Stimulated activated CD4-positive, alpha-beta T cell treated with anti-CD3 and anti-CD28 coated beads, Interleukin-1b, Interleukin-23, amount 100 ng/mL, for 24 hours (primary cell): ENCODE measurements at places on chromosomes 5 and 9.
A peak's percentile ranks its signal among the peaks of the same experiment; 100 is the strongest.

- DNase-seq, result no peak
Measured at GRCh38 chr9:98129451-98129881, 10.4 kb upstream of the TRIM14 start.

DNA sequence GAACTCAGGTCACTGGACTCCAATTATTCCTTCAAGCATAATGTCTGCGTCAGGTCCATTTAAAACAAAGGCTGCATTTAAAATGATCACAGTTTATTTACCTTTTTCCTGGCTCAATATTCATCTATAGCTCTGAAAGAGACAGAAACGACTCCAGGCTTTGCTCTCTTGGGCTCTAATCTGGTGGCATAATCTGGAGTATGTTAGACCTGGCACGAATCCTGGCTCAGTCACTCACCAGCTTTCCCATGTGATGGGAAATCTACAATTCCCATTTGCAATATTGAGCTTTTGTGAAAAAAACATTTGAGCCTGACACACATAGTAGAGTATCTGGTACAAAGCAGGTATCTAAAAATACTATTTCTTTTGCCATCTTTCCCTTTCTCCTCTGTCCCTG is 155.8 kb downstream of the SEMA6A start:
- no peak for DNase-seq

DNA sequence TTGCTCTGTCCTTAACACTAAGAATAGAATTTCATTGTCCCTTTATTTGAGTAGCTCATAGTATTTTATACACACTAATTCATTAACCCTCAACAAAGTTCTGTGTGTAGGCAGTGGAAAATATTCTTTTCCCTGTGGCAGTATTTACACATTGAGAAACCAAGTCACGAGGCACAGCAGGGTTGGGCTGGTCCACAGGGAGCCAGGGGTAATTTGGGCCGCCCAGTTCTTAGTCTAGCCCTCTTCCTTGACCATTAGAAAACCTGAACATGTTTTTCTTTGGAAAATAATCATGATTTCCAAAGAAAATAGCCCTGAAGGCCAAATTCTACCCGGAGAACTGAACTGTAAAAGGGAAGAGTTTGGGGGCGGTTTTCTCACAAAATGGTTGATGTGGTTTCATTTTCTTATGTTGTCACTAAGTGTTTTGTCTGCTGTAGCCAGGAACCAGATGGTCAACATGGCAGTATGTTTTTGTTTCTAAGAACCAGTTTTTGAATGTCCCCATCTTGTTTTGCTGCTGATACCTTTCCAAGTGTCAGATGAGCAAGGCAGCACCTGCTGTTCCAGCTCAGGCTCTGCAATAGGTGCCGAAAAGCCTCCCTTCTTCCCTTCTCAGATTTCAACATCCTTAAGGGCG is 29.6 kb downstream of the ARHGEF28 start:
- no peak for DNase-seq

GRCh38 chr5:50958852-50959457 is 292.5 kb downstream of the PARP8 start:
- no peak for DNase-seq

GRCh38 chr5:132802044-132802684 is 10.9 kb upstream of the SOWAHA start:
- no peak for DNase-seq

DNA sequence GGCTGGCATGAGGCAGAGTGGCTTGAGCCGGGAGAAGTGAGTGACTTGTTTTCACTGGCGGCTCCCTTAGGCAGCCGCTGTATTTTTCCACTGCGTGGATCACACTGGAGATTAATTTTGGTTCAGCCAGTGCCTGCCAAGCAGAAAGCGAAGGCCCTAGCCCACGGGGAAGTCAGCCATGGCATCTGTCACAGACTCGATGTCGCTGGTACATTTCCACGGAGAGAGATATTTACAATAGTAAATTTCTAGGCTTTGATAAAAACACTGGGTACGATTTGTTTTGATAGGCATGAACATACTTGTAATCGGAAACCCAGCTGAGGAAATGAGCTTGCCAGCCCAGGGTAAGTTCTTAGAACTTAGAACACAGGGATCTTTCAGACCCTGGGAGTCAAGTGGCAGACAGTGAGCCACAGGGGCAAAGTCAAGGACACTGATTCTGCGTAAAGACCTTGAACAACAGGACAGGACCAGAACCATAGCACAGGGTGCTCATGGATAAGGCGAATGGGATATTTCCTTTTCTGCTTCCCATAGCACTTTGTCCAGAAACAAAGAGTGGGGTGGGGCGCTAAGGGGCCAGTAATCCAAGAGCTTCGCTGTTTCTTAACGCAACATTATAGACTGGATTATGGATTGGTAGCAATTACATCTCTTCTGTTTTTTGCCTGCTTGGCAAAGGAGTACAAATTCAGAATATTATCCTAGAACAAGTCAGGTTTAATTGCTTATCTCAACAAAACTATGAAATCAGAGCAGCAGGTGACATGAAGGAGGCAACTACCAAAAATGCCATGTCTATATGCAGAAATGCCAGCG is 4.5 kb downstream of the DUSP1 start:
- no peak for DNase-seq

DNA sequence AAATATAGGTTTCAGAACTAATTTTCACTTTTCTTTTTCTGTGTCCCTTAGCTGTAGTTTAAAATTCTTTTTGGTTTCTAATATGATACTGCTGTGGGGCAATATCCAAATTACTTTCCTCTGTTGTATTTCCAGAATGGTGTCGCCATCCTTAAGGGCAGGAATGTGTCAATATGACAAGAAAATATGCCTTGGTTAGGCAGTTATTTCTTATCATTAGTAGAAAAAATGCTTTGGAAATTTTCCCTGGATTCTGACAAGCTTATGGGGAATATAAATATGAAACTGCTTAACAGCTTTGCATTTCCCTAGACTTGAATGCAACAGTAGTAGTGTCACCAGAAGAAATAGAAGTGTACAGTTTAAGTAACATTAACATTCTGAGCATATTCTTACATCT is 29.4 kb downstream of the ANKRD34B start:
- no peak for DNase-seq

- peak; percentile 60 for DNase-seq
Measured at GRCh38 chr9:107283623-107284616, 841 bp downstream of the RAD23B start.

- no peak for DNase-seq
Measured at GRCh38 chr5:87775228-87775627, 362.5 kb upstream of the CCNH start.

DNA sequence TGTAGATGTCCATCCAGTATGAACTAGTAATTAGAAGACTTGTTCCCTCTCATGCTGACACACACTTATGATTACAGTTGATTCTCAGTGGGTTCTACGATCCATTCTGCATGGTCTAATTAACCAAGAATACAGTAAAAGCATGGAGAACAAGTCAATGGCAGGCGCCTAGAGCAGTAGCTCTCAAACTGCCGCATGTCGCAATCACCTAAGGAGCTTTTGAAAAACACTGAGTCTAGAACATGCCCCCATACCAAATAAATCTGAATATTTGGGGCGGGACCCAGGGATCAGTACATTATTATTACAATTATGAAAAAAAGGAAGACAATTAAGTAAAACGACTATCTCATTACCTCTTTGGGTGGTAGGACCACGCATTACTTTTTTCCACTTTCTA is 26.7 kb upstream of the CEP78 start:
- DNase-seq, result no peak

GRCh38 chr5:174056064-174056847 is 10.8 kb downstream of the NSG2 start:
- DNase-seq, result no peak

- no peak for DNase-seq
Measured at GRCh38 chr5:173742432-173742816, 126.0 kb upstream of the BOD1 start.

DNA sequence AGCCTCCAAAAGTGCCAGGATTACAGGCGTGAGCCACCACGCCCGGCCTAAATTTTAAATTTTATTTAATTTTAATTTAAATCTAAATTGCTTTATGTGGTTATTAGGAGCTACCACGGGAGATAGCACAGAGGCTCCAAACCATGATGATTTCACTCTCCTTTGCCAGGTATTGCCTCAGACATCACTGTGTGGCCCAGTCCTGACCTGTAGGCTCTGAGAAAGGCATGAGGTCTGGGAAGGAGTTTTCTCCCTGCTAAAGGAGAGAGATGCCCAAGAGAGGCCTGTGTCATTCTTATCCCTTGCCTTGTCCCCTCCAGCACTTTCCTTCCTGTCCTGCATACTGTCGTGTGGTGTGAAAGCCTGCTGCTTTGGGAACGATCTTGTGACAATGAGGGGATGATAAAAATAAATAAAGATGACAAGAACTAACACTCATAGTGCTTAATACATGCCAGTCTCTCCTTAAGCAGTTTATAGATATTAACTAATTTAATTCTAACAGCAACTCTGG is 37.0 kb upstream of the BASP1 start:
- DNase-seq, result no peak

DNA sequence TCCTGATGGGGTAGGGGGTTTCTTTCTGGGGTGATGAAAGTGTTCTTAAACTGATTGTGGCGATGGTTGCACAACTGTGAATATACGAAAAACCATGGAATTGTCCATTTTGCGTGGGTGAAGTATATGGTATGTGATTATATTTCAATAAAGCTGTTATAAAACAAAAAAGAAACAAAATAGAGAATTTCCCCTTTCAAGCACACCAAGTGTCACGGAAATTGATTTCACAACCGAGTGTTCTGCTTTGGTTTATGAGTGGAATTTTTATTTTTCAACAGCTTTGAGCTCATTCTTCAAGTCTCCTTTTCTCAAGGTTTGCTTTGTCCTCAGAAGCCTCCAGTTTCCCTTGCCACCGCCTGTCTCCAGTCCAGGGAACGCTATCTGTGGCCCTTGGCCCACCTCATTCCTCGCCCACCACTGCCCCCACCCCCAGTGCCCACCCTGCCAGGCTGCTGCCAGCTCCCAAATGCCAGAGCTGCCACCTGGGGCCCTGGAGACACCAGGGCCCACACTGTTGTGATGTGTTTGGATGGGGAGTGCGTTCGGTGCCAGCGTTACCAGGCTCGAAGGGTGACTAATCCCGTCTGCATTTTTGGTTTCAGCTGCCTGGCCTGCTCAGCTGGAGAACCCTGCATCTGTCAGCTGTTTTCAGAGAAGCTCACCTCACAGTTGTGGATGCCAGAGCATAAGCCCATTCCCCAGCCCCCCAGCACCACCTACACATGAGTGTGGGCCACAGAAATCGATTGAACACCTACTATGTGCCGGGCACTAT is 30.4 kb downstream of the DUSP1 start:
- no peak for DNase-seq

GRCh38 chr5:178212241-178213002 is 8.1 kb downstream of the HNRNPAB start:
- no peak for DNase-seq

GRCh38 chr5:107235167-107235566 is 435.6 kb downstream of the EFNA5 start:
- no peak for DNase-seq

GRCh38 chr9:470552-471194 is 256.0 kb downstream of the DOCK8 start:
- no peak for DNase-seq

- DNase-seq, result no peak
Measured at GRCh38 chr9:132090771-132091170, 11.1 kb upstream of the MED27 start.

GRCh38 chr5:149442563-149443182 is 63.6 kb upstream of the IL17B start:
- DNase-seq, result peak; percentile 62

- DNase-seq, result no peak
Measured at GRCh38 chr5:161547406-161547737, 847 bp upstream of the GABRB2 start.

DNA sequence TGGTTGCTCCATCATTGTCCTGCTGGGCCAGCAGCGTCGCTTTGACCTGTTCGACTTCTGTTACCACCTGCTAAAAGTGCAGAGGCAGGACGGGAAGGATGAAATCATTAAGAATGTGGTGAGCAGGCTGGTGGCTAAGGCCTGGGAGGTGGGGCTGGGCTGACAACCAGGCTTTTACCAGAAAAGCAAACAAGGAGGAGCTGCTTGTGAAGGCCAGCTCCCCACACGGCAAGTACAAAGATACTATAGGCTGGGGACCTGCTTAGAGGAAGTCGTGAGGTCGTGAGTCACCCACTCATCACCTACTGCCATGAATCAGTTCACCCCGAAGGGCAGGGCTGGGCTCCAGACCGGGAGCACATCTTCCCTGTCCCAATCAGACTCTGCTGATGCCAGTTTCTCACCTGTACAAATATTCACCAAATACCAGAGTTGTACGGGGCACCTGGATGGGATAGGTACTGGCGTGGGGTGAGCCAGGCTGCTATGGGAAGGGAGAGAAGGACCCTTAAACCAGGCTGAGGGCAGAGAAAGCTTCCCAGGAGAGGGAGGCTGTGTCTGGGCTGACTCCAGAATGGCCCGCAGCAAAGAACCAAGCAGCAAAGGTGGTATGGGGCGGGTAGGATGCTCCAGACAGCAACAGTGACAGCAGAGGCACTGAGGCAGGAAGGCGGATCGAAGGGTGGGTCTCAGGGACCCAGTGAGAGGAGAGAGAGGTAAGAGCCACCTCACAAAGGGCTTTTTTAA is 69.3 kb upstream of the NIPAL4 start:
- peak; percentile 70 for DNase-seq

DNA sequence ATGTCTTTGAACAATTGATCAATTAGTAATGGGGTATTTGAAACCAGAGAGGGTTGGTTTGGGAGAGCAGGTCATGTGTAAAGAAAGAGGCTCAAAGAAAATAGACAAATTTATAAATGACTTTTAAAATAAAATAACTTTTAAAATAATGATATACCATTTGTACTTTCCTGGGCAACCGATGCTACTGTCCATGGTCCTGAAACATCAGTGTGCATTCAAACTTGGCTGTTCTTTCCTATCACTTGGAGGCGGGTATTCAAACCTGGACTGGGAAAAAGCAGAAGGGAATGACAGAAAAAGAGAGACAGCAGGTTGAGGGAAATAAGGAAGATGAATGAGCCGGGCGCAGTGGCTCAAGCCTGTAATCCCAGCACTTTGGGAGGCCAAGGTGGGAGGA is 1446.4 kb upstream of the WWC1 start:
- no peak for DNase-seq

- no peak for DNase-seq
Measured at GRCh38 chr5:35317586-35317985, 87.3 kb upstream of the PRLR start.

- DNase-seq, result no peak
Measured at GRCh38 chr5:62168506-62169281, 137.3 kb upstream of the KIF2A start.

- DNase-seq, result no peak
Measured at GRCh38 chr9:35776018-35776417, 15.4 kb upstream of the NPR2 start.

DNA sequence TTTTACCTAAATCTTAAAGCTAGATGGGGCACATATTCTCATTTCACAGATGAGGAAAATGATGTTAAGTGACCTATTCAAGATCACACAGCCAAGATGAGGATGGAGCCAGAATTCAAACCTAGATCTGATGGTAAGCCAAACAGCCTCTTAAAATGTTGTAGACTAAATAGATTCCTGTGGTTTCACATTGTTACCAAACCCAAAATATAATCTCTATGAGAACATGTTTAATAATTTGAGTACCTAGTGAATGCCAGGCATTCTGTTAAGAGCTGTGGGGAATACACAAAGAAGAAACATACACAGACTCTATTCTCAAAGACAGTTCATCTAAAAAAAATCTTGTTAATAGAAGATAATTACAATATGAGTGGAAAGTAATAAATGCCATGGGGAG is 25.2 kb downstream of the HOMER1 start:
- no peak for DNase-seq

- DNase-seq, result no peak
Measured at GRCh38 chr5:124761010-124761409, 14.6 kb upstream of the ZNF608 start.
